ENCODE measurements at places on chromosomes 12 and 14. TPM values are rescaled to one million over a fixed set of nuclear protein-coding genes. Genes with fewer than 3 reads are reported as not detected.

The MRPS35 gene
- total RNA-seq, result 48.1 TPM

DNA sequence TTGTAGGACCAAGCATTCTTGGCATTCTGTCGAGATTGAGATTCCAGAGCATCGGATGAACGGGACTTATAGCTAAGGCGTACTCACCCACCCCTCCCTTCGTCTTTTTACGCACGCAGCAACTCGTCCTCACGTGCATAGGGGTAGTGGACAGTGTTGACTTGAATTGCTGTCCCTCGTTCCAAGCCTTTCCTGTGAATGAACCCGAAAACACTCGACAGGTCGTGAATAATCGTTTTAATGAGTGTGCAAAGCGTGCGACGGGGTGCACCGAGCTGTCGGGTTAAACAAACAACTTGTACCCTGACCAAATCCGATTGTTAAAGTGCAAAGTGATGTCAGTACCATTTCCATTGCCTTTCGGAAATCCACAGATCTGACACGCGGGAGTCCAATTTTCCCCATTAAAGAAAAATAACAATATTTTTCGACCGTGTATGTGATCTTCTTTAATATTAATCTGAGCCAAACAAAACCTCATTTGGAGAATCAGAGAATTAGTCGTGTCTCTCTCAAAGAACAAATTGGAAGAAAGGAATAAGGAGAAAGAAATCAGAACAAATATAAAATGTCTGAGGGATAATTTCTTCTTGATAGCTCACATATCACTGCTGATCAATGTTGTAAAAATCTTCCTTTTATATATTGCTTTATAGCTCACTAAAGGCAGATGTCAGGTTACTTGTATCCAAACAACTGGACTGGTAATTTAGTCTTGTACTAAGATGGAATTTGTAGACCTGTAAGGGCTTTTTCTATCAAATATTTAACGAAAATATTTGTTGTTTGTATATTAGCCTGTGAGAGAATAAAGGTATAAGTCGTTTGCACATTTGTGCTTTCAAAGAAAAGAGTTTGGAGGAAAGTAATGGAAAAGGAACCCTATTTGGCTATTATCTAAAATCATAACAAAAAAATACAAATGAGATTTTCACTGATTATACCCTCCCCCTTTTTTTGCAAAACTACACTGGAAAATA lies 11.8 kb downstream of the FOXG1 start:
- H3K27me3 ChIP-seq, result peaks cover 37% of the 10 kb centered on the region
- H3K4me1 ChIP-seq, result no peaks in the 10 kb centered on the region
- H3K27ac ChIP-seq, result no peak overlapping the region
- H3K36me3 ChIP-seq, result peaks cover 13% of the 10 kb centered on the region
- no peak overlapping the region for H3K4me3 ChIP-seq

DNA sequence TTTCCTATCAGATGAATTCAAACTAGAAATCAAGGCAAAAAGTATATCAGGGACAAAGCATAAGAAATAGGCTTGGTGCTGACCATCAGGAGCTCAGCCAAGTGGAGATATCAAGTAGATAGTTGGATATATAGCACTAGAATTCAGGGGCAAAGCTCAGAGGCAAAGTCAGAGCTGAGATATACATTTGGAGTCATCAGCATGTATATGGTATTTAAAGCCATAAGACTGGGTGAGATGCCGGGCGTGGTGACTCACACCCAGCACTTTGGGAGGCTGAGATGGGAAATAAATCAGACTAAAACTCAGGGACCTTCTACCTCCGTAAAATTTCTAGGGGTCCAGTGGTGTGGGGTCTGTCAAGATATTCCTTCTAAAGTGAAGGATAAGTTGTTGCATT lies 38.9 kb upstream of the LIMA1 start:
- no peak for DNase-seq
- no peaks in the 10 kb centered on the region for H3K27me3 ChIP-seq
- H3K4me3 ChIP-seq, result no peak overlapping the region

The KRT75 gene
- total RNA-seq, result not detected

The CLBA1 gene
- 1.5 TPM for total RNA-seq

Data from natural killer cell treated with Interleukin-12 subunit alpha and Interleukin-12 subunit beta and Interleukin-15 and Interleukin-18, amount 100 ng/mL, for 72 hours (primary cell).